ENCODE measurements at places on chromosomes 12 and 14. TPM values are rescaled to one million over a fixed set of nuclear protein-coding genes. Genes with fewer than 3 reads are reported as not detected.
A peak's percentile ranks its signal among the peaks of the same experiment; 100 is the strongest.

FANCM gene
- 6.1 TPM for total RNA-seq

P2RX7 gene
- 8.4 TPM for total RNA-seq

PLEK2 gene
- 73.7 TPM for total RNA-seq

ITGA7 gene
- total RNA-seq: 12.1 TPM

SLC6A12 gene
- total RNA-seq: 0.95 TPM

FLVCR2 gene
- total RNA-seq: 26.1 TPM

TMEM30B gene
- total RNA-seq: 5.2 TPM

DHRS4L2 gene
- total RNA-seq: 19.3 TPM

RNU4-1 gene
- total RNA-seq: under 0.01 TPM

TAS2R8 gene
- total RNA-seq: 0.91 TPM

LRRC10 gene
- not detected for total RNA-seq

DNA sequence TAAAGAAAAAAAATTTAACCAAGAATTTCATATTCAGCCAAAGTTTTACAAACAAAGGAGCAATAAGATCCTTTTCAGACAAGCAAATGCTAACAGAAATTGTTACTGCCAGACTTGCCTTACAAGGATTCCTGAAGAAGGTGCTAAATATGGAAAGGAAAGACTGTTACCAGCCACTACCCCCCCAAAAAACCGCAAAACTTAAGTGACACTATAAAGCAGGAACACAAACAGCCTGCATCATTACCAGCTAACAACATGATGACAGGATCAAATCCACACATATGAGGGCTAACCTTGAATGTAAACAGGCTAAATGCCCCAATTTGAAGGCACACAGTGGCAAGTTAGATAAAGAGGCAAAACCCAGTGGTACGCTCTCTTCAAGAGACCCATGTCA lies 55.7 kb downstream of the APOBEC1 start:
- DNase-seq: no peak

DNA sequence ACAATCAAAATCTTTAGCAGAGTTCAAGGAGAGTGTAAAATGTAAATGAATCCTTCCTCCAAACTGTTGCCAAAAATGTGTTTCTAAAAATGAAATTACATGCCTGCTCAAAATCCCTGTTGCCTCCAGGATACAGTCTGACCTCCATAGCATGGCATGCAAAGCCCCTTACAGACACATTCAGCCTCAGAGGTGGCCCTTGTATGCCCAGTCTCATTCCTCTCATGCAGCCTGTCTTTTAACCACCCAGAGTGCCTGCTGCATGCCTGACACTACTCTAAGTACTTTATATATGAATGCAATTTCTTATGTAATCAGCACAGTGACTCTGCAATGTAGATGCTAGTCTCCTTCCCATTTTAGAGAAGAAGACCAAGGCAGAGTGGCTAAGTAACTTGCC lies 24.4 kb upstream of the PTPRQ start:
- no peak for DNase-seq

GRCh38 chr12:6125310-6125608 lies 789 bp upstream of the VWF start:
- no peak for DNase-seq

- DNase-seq: no peak
These were observed 55.8 kb downstream of the TBX3 start for GRCh38 chr12:114628199-114628598.

- no peak for DNase-seq
These were observed 11.7 kb upstream of the RAB3IP start for GRCh38 chr12:69726922-69727321.

DNA sequence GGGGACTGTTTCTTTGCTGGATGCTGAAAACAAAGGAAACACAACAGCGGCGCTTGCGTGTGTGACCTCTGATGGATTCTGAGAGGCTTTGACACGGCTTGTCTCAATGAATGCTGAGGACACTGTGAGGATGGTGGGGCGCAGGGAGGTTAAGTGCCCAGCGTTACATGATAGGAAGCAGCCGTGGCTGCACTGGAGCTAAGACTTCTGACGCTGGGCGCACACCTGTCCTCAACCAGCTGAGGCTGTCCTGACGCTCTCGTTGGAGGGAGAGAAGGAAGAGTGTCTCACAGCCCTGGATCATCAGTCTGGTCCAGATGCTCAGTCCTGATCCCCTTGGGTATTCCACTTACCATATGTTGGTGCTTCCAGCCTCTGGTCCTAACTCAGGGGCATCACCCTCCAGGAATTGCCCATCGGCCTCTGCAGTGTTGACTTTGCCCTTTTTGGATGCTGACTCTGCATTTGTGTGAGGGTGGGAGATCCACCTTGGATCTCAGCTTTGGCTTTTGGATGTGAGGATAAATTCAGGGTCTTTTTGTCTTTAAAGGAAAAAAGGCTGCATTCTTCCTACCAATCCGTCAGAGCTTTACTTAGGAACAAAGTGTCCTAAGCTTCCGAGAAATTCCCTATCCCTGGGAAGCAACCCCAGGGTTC lies 125.2 kb downstream of the ZNF664 start:
- no peak for DNase-seq

- no peak for DNase-seq
These were observed 25.5 kb upstream of the KIF26A start for GRCh38 chr14:104112609-104113571.

DNA sequence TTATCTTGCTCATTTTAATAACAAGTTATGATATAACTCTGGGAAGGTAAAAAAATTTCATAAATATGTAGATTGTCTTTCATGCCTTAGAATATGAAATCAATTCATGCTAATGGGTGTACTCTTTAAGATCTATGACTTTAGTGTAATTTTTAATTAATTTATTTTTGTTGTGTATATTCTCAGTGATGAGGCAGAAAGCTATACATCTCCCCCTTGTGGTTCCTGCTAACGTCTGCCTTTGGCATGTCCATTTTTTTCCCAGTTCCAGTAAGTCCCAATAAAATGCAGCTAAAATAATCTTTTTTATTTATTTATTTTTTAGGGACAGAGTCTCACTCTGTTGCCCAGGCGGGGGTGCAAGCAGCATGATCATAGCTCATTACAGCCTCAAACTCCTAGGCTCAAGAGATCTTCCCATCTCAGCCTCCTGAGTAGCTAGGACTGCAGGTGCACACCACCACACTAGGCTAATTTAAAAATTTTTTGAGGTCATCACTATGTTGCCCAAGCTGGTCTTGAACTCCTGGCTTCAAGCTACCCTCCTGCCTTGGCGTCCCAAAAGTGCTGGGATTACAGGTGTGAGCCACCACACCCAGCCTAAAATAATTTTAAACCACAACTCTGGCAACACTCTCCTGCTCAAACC lies 3.3 kb upstream of the CHURC1 start:
- no peak for DNase-seq

- no peak for DNase-seq
These were observed 13.4 kb upstream of the PPP1R1A start for GRCh38 chr12:54601841-54602240.

DNA sequence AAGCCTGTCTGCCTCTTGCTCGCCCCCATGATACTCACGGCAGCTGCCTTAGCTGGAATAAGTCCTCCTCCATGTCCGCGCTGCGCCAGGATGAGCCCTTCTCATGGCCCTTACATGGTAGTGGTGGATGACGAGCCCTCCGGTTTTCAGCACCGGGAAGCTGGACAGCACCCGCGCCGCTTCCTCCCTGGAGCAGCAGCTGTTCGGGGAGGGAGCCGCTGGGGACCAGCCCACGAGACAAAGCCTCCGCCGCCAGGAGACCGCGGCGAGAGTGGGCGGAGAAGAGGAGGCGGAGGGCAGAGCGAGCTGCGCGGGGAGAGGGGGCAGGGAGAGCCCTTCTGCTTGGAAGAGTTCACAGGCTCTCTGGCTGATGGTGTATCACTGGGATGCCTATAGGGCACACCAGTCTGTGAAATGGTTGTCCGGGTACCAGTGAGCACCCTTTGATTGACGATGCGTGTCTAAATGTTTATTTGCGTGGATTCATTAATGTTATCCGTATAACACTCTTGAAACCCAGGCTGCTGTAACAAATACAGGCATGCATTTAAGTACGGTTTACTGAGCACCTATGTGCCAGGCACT lies at the start of gene SVOP:
Gene SVOP (minus strand): TSS at position 273 of the 585 bp plus-strand sequence. CDS start 200 bp downstream, at position 73.
- DNase-seq: peak; percentile 77

DNA sequence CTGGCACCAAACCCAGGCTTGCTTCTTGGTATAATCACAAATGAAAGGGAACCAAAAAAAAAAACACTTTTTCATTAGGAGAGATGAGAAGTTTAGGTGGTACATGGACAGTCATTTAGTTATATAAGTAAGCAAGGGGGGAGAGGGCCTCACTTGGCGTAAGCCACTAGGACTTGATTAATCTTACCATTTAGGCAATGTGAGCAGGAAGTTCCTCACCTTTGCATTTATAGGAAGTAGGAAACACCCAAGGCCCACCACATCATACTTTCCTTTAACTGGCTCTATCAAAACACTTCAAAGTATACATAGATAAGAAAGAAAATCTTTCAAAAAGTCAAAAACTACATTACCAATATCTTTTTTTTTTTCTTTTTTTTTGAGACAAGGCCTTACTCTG lies 6.7 kb upstream of the RPS6KA5 start:
- no peak for DNase-seq

DNA sequence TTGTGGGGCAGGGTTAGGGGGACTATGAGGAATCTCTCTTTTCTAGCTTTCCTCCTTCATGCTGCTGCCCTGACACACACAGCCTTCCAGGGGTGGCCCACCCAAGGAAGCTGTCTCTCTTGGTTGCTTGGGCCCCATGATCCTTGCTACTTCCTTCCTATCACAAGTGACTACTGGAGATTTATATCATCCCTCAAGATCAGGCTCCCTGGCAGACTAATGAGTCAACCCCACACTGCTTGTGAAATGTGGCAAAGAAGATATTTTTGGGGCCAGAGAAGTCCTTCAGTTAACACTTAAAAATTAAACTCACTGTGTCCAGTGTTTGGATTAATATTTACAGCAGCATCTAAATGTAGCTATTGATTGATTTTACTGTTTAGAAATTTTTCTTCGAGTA lies 1.5 kb downstream of the OR4E1 start:
- no peak for DNase-seq

DNA sequence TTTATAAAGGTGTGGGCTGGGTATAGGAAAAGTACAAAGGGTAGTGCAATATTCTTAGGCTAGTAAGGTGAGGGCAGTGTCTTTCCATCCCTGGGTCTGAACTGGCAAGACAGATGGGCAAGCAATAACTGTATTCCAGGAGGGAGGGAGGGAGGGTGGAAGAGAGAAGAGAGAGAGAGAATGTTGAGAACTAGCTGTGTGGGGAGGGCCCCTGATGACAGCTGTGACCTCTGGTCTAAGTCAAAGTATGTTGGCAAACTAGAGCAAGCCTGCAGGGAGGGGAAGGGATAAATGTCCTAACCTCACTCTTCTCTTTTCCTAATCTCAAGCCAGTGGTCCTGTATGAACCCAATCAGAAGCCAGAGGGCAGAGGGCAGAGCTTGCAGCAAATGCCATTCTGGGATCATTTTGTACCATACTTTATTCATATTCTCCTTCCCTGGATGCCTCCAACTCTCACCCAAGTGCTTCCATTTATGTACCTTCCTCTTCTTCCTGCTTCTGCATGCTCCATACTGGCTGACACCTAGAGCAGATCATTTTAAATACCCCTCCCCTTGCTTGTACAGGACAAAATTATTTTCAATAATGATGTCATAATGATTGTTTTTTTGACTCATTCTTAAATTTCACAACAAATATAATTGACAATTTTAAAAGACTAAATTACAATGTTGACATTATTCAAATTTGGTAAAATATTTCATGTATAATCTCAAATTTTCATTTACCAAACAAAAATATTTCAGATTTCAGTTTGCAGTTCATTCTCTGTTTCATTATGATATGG lies 75.9 kb downstream of the AKAP6 start:
- DNase-seq: no peak

DNA sequence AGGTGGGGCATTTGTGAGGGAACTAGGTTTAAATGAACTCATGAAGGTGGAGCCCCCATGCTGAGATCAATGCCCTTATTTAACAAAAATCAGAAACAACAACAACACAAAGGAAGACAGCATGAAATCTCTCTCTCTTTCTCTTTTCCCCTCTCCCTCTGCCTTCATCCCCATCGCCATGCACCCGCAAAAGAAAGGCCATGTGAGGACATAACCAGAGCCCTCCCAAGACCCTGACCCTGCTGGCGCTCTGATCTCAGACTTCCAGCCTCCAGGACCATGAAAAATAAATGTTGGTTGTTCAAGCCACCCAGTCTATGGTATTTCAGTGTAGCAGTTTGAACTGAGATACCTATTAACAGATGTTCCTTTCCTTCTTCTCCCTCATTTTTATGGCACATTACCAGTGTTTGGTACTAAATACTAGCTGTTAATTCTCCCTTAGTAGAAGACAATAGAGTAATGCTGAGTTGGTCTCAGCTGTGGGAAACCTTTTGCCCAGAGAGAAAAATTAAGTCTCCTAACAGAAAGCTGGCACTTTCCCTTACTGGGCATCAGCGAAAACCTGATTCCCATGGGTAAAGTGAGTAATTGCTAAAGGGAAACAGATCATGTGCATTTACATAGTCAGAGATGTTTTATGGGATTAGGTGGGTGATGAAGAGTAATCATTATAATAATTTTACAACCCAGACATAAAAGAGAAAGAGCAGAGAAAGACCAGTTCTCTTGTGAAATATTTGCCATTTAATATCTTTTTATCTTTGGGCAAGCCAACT lies 264.0 kb upstream of the PLEKHG7 start:
- no peak for DNase-seq

DNA sequence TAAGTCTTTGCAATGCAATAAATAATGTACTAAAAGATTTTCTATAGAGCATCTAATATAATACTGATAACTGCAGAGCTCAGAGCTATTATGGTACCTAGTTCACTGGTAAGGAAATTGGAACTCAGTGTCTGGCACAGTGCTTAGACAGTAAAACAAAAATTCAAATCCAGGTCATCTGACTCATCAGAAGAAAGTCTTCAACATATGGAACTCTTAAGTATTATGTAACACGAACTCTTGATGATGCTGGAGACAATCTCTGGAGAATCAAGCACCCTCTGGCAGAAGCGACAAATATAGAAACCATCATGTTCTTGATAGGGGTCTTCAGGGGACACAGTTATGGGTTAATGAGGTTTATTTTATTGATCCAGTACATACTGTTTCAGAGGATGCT lies 37.3 kb upstream of the TRHDE start:
- DNase-seq: no peak

GRCh38 chr12:129854591-129854990 lies 49.2 kb downstream of the TMEM132D start:
- DNase-seq: no peak
